Heart left ventricle (tissue), 16 donors: ENCODE measurements at places on chromosomes 3 and 15. TPM values are rescaled to one million over a fixed set of nuclear protein-coding genes. Genes with fewer than 3 reads are reported as not detected.

Gene EAF1
- total RNA-seq = 15.2 TPM

Gene TPRG1
- 1.2 TPM for total RNA-seq

Gene CYP19A1
- total RNA-seq = 0.21 TPM

Gene ST8SIA2
- total RNA-seq = 2.8 TPM

Gene BCHE
- total RNA-seq = 1.3 TPM

Gene FEZF2
- not detected for total RNA-seq

Gene TM4SF1
- 90.8 TPM for total RNA-seq

Gene MINAR1
- 0.29 TPM for total RNA-seq

Gene IMPG2
- total RNA-seq = 0.20 TPM

Gene GOLGA6D
- total RNA-seq = not detected

Gene ATP13A4
- 0.51 TPM for total RNA-seq

GRCh38 chr3:85780806-85781205, 822.0 kb downstream of the CADM2 start:
- no peaks in the 10 kb centered on the region for H3K27me3 ChIP-seq
- H3K27ac ChIP-seq = no peak overlapping the region
- no peak for DNase-seq
- no peaks in the 10 kb centered on the region for H3K36me3 ChIP-seq
- no peak overlapping the region for H3K4me3 ChIP-seq

DNA sequence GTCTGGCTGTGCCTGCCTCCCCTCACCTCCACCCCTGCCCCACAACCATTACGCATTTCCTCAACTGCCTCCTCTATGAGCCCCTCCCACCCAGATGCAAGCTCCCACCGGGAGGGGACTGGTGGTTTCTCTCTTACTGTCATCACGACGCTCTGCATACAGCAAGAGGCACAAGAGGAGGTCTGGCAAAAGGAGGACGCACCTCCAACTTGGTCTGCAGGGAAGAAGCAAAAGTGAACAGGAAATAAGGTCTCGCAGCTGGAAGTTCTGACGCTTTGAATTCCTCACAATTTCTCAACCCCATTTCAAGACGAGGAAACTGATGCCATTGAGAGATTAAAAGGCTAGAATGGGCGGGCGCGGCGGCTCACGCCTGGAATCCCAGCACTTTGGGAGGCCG, 42.3 kb upstream of the MUC4 start:
- H3K27me3 ChIP-seq = no peaks in the 10 kb centered on the region
- no peak overlapping the region for H3K27ac ChIP-seq
- DNase-seq = no peak
- H3K36me3 ChIP-seq = no peaks in the 10 kb centered on the region
- peaks cover 4% of the 10 kb centered on the region for H3K4me1 ChIP-seq

DNA sequence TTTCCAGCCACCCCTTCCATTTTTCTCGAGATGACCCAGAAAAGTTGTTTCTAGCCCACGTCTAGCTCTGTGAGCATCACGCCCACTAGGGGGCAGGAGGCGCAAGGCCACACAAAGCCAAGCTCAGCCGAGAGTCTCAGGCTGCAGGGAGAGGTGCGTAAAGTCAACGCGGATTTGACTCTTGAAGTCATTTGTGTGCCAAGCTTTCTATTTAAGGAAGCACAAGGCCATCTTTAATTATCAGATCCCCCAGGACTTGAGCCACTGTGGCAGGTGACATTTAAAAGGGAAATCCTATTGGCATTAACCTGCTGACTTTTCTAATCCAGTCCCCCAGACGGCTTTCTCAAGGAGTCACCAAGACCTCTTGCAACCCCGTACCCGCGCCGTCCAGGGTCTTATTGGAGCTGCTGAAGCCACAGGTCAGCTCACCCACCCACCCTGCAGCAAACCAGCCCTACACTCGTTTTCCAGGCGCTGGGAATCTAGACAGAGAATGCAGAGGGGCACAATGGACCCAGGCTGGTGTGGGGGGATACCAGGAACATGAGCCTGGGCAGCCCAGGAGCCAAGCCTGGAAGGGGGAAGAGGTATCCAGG, 62.1 kb downstream of the CAPN7 start:
- H3K4me3 ChIP-seq = no peak overlapping the region
- H3K27ac ChIP-seq = no peak overlapping the region
- H3K27me3 ChIP-seq = no peaks in the 10 kb centered on the region
- H3K36me3 ChIP-seq = no peaks in the 10 kb centered on the region
- H3K4me1 ChIP-seq = peaks cover 4% of the 10 kb centered on the region
- DNase-seq = peak; percentile 85

- H3K4me3 ChIP-seq = no peak overlapping the region
- no peaks in the 10 kb centered on the region for H3K36me3 ChIP-seq
- no peak overlapping the region for H3K27ac ChIP-seq
- DNase-seq = no peak
Measured at GRCh38 chr3:124383051-124383450, 347.2 kb upstream of the UMPS start.

- DNase-seq = no peak
- H3K27ac ChIP-seq = no peak overlapping the region
- no peaks in the 10 kb centered on the region for H3K4me1 ChIP-seq
- no peaks in the 10 kb centered on the region for H3K36me3 ChIP-seq
Measured at GRCh38 chr3:79872483-79872882, 104.7 kb upstream of the ROBO1 start.

GRCh38 chr3:41710646-41711388, 251.1 kb downstream of the ULK4 start:
- no peaks in the 10 kb centered on the region for H3K4me1 ChIP-seq
- H3K4me3 ChIP-seq = no peak overlapping the region
- no peaks in the 10 kb centered on the region for H3K27me3 ChIP-seq
- H3K27ac ChIP-seq = no peak overlapping the region
- H3K36me3 ChIP-seq = no peaks in the 10 kb centered on the region

GRCh38 chr15:70406617-70407335, 309.1 kb upstream of the TLE3 start:
- no peak overlapping the region for H3K4me3 ChIP-seq
- DNase-seq = no peak
- no peaks in the 10 kb centered on the region for H3K36me3 ChIP-seq
- no peak overlapping the region for H3K27ac ChIP-seq
- no peaks in the 10 kb centered on the region for H3K4me1 ChIP-seq

- no peaks in the 10 kb centered on the region for H3K27me3 ChIP-seq
- no peak overlapping the region for H3K27ac ChIP-seq
- no peaks in the 10 kb centered on the region for H3K36me3 ChIP-seq
- H3K4me1 ChIP-seq = no peaks in the 10 kb centered on the region
- DNase-seq = no peak
Measured at GRCh38 chr3:56076746-56077145, 391.5 kb downstream of the ERC2 start.

DNA sequence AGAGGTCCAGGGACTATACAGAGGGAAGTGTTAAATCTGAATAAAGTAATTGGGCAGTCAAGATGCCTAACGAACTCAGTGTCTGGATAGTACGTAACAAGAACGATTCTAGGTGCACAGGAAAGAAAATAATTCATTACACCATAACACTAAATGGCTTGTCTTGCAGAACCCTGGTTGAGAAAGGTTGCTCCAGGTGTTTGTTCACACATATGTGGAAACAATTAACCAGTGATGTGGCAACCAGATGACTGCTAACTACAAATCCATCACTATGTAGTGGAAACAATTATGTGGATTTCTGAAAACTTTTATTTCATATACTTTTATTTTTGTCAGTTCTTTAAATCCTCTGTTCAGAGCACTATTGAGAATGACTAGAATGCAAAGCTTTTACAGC, 10.4 kb upstream of the HDC start:
- peaks cover 14% of the 10 kb centered on the region for H3K36me3 ChIP-seq
- no peak overlapping the region for H3K4me3 ChIP-seq
- DNase-seq = no peak
- no peaks in the 10 kb centered on the region for H3K27me3 ChIP-seq
- no peaks in the 10 kb centered on the region for H3K4me1 ChIP-seq
- no peak overlapping the region for H3K27ac ChIP-seq

DNA sequence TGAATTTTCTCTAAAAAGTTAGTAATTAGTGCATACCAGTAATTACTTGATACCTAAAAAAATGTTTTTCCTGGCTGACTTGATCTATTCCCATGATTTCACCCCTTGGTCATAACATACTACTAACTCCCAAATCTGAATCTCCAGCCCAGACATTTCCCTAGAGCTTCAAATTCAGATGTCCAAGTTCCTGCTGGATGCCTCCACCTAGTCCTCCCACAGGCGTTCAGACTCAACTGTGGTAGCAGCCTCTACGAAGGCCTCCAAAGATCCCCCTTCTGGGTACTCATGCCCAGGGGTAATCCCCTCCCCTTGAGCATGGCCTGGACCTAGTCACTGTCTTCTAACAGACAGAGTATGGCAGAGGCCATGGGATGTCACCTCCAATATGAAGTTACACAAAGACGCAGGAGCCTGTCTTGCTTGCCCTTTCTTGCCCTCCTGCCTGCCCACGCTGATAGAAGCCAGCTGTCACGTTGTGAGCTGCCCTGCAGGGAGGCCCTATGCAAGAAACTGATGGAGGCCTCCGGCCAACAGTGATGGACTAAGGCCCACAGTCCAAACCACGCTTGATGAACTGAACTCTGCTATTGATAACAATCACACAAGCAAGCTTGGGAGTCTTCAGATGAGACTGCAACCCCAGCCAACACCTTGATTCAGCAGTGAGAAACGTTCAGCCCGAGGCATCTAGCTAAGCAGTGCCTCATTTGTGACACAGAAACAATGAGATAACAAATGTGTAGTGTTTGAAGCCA, 8.6 kb upstream of the FBN1 start:
- peak overlapping the region; percentile 0 for H3K27ac ChIP-seq
- H3K4me3 ChIP-seq = no peak overlapping the region
- no peak for DNase-seq
- H3K36me3 ChIP-seq = no peaks in the 10 kb centered on the region
- peaks cover 8% of the 10 kb centered on the region for H3K4me1 ChIP-seq
- H3K27me3 ChIP-seq = no peaks in the 10 kb centered on the region

DNA sequence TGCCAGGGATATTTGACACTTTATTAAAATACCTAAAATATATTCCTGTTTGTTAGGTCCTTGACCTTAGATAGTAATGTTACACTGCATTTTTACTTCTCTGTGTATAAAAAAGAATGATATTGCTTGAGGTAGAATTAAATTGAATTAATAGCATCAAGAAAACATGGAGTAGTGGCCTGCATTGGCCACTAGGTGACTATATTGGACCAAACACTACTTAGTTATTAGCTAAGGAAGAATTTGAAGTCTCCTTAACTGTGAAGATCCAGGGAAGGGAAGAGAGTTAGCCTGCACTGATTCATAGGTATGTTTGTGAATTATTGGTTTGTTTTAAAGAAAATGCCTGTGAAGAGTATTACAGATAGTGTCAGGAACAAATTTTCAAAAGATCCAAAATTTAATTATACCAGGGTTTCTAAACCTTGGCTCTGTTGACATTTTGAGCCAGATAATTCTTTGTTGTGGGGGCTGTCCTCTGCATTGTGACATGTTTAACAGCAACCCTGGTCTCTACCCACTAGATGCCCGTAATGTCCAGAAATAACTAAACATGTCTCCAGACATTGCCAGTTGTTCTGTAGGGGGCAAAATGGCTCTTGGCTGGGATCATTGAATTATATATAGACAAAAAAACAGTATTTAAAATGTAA, 103.6 kb upstream of the THSD4 start:
- peak; percentile 23 for DNase-seq
- H3K4me3 ChIP-seq = peak overlapping the region; percentile 48
- no peak overlapping the region for H3K27ac ChIP-seq
- peaks cover 11% of the 10 kb centered on the region for H3K4me1 ChIP-seq
- H3K36me3 ChIP-seq = no peaks in the 10 kb centered on the region
- no peaks in the 10 kb centered on the region for H3K27me3 ChIP-seq

DNA sequence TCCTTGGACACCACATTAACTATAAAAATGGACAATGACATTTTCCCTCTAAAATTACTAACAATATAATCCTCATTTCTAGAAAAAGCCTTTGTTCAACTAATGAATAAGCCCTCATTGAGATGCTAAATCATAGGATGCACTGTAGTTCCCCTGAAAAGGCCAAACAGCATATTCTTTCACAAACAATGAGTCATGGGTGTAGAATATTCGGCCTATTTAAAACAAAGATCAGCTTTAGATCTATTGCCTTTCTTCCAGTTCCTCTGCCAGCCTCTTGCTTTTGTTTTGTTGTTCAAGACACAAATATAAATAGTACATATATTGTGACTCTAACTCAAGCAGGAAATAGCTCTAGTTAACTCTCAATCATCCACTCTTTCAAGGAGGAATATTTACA, 82.5 kb downstream of the ADAM10 start:
- no peak overlapping the region for H3K4me3 ChIP-seq
- no peaks in the 10 kb centered on the region for H3K36me3 ChIP-seq
- H3K27ac ChIP-seq = no peak overlapping the region
- H3K27me3 ChIP-seq = no peaks in the 10 kb centered on the region
- H3K4me1 ChIP-seq = peaks cover 3% of the 10 kb centered on the region
- DNase-seq = no peak

- DNase-seq = no peak
- H3K27ac ChIP-seq = no peak overlapping the region
- no peaks in the 10 kb centered on the region for H3K27me3 ChIP-seq
- H3K4me1 ChIP-seq = no peaks in the 10 kb centered on the region
- H3K4me3 ChIP-seq = no peak overlapping the region
Measured at GRCh38 chr3:55579496-55579895, 92.4 kb upstream of the WNT5A start.

- H3K36me3 ChIP-seq = peaks cover 29% of the 10 kb centered on the region
- H3K4me1 ChIP-seq = peaks cover 59% of the 10 kb centered on the region
- no peaks in the 10 kb centered on the region for H3K27me3 ChIP-seq
- DNase-seq = peak; percentile 17
- H3K4me3 ChIP-seq = peak overlapping the region; percentile 98
- H3K27ac ChIP-seq = peak overlapping the region; percentile 89
Measured at GRCh38 chr15:42549032-42549491, 424 bp downstream of the HAUS2 start.

DNA sequence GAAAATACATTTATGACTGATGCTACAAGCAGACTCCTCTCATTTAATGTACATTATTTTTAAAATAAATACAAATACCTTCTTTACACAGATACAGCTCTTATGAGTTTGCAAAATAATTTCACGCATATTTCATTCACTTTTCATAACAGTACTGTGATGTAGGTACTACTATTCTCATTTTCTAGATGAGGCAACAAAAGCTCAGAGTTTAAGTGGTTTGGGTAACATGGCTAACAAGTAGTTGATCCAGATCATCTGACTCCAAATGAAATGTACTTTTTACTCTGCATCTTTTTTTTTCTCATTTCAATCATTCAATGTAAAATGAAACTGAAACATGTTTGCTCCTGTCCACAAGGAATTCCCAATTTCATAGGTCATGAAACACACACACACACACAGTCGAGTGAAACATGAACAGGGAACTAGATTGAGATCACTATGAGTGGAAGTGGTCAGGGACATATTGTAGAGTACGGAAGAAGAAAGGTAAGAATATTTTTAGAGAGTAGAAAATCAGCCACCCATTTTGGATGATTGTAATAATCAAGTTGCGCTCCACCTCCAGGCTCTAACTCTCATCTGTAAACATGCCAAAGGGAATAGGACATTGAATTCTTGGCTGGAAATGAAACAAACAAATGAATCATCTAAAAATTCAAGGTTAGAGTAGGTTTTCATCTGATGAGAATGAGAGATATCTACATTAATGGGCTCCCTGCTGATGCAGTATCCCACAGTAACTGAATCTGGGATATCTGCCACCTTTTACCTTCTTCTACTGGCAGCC, 92.4 kb downstream of the CLDN1 start:
- H3K4me3 ChIP-seq = no peak overlapping the region
- DNase-seq = no peak
- peaks cover 21% of the 10 kb centered on the region for H3K4me1 ChIP-seq
- H3K36me3 ChIP-seq = no peaks in the 10 kb centered on the region
- no peaks in the 10 kb centered on the region for H3K27me3 ChIP-seq
- H3K27ac ChIP-seq = no peak overlapping the region

- H3K4me3 ChIP-seq = no peak overlapping the region
- no peaks in the 10 kb centered on the region for H3K27me3 ChIP-seq
- no peak overlapping the region for H3K27ac ChIP-seq
- no peaks in the 10 kb centered on the region for H3K4me1 ChIP-seq
- no peak for DNase-seq
- H3K36me3 ChIP-seq = peaks cover 91% of the 10 kb centered on the region
Measured at GRCh38 chr3:5213574-5213966, 26.1 kb downstream of the EDEM1 start.
